Stomach (tissue), 19 donors: ENCODE measurements at places on chromosomes 1 and 21. TPM values are rescaled to one million over a fixed set of nuclear protein-coding genes. Genes with fewer than 3 reads are reported as not detected.

DNA sequence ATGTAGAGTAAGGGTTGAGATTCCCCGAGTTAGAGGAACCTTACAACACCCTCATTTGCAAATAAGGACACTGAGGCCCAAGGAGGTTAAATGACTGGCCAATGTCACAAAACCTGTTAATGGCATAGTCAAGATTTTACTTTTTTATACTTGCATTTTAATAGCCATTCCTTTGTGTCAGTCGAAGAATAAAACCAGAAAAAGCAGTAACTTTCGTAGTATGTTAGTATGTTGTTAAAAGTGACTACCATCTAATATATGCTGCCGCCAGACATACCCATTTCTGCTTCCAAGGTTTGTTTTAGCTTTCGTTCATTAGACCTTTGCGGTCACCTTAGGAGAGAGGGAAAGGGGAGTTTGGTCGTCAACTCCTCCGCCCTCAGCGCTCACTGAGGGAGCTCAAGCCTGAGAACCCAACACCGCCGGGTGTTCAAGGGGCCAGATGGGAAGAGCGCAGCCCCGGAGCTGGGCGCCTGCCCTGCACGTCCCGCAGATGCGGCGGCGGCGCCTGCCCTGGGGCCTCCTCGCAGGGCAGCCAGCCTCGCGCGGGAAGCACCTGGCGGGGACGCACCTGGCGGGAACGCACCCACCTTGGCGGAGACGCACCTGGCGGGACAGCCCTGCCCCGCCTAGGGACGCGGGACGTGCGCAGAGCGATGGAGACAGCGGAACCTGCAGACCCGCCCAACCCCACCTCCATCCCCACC is 466 bp downstream of the VPS26C start:
- DNase-seq = no peak

- DNase-seq = no peak
Measured at GRCh38 chr1:202216691-202217090, 23.1 kb downstream of the LGR6 start.

GRCh38 chr1:226984521-226985238 is 44.6 kb downstream of the COQ8A start:
- no peak for DNase-seq

DNA sequence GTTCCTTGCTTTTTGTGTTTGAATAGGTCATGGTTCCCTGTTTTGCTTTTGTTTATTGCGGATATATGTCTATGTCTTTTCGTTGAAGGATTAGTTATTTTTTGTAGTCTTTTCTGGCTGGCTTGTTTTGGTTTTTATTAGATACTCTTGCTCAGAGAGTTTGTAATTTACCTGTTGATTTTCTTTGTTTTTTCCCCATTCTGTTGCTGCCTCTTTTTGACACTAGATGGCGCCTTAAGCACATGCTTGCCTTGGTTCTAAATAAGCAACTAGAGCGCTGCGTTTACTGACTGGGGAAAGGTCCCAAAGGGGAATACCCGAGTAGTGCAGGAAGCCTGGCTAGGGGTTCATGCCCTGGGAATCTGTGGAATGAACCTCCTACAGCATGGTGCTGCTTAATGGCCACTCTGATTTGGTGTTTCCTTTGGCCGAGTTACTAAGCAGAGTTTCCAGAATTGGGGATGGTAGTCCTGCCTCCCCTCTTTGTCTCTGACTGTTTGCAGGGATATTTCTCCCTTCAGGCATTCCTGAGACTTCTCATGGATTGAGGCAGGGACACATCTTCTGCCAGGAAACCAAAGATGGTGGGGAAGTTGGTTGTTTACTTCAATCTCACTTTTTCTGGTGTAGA is 143.2 kb downstream of the PTPRU start:
- no peak for DNase-seq

- no peak for DNase-seq
Measured at GRCh38 chr1:6131561-6131960, 48.6 kb downstream of the CHD5 start.

DNA sequence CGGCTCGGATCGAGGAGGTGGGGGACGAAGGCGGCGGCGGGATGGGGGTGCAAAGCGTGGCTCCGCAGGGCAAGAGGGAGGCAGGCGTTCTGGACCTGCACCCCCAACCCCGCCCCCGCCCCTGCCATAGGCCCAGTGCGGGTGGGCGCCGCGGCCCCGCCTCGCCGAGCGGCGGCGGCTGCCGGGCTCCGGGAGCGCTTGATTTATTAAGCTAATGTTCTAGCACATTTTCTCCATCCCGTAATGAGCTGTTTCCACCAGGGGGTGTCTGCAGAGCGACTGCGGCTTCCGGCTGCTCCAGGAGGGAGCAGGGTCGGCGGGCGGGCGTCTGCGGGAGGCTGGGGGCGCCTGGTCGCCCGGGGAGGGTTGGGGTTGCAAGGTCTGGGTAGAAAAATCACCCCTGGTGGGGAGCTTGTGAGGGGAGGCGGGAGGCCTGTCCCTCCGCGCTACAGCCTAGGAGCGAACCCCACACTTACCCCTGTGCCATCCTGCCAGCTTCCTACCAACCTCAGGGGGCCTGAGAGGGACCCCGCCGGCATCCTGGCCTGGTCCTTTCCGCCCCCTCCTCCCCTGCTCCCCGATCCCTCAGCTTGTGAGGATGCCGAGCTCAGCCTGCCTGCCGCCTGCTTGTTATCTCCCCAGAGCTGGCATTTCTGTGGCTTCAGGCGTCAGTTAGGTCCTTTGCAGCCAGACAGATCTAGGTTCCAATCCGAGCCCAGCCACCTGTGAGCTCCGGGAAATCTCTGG is 48.5 kb upstream of the ACOT11 start:
- DNase-seq = no peak

DNA sequence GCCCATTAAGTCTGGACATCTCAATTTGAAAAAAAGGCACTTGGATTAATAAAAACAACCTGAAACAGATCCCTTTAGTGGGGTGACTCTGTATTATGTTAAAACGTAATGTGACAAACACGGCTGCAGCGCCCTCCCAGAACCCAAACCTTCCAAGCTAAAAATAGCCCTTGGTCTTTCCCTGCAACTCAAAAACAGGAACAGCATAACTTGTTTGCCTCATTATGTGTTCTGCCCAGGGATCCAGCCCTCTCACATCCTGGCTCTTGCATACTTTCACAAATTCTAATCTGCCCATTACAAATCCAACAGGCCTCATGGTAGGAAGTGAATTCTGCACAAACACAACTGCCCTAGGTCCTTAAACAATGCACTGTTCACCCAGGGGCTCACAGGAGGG is 94.7 kb upstream of the GADD45A start:
- DNase-seq = no peak

GRCh38 chr1:11569954-11570353 is 84.3 kb downstream of the FBXO2 start:
- DNase-seq = no peak

DNA sequence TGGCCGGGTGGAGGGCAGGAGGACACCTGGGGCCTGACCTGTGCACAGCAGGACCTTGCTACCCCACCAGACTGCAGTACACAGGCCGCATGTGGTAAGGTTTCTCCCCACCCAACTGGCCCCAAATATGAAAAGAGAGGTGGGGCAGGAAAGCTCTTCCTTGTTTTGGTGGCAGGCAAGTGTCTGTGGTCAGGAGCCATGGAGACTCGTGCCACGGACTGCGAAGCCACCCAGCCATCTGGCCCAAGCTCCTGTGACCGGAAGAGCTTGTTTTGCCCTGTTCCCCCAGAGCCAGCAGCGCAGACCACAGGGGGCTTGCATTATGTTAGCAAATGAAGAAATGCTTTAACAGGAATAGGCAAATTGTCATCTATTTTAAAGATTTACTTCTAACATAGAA is 54.9 kb downstream of the OLIG1 start:
- no peak for DNase-seq

The IVL gene
- 11.5 TPM for polyA plus RNA-seq

The C4BPA gene
- polyA plus RNA-seq = 2.5 TPM

The EVA1B gene
- polyA plus RNA-seq = 35.0 TPM

The DCAF8 gene
- polyA plus RNA-seq = 40.7 TPM

The ATAD3B gene
- polyA plus RNA-seq = 8.2 TPM

The GMEB1 gene
- polyA plus RNA-seq = 2.6 TPM

The LCE1B gene
- polyA plus RNA-seq = not detected

The SLC45A3 gene
- polyA plus RNA-seq = 3.8 TPM
